HFF-Myc (cell line): ENCODE measurements at places on chromosomes 1 and 21.

DNA sequence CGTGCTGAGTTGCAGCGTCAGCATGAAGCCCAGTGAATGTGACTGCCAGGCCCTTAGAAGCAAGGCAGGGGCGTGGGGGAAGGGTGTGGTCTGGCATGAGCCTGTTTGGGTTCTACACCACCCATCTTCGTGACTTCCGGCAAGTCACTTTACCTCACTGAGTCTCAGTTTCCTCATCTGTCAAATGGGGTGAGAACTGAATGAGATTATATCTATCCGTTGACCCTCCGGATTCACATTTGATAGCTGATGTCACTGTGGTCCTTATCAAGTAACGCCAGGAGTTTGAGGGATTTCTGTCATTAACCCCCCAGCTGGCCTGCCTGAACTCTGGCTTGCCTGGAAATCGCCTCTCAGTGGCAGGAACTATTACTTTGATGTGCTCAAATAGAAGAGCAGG, 15.6 kb downstream of the MRPL37 start:
- no peak for DNase-seq

DNA sequence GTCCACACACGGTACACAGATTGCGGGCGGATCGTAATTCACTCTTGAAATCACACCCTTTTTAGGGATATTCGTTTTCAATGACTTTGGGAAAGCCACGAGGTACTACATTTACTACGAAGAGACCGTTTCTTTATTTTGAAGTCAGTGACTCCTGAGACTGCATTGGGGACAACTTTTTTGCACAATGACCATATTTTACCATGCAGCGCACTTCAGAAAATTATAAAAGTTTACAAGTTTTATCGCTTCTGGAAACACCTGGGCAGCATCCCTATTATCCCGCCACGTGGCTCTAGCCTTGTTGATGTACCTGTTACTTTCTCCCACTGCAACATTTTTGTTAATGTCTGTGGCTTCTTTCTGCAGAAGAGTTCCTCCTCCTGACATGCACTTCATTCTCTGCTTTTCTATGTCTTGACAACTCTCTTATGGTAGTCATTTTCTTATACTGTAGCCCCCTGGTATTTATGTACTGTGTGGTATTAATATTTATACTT, 1.3 kb upstream of the AKT3 start:
- no peak for DNase-seq

- DNase-seq: no peak
Observed at GRCh38 chr21:36701756-36702621, 3.1 kb downstream of the SIM2 start.

DNA sequence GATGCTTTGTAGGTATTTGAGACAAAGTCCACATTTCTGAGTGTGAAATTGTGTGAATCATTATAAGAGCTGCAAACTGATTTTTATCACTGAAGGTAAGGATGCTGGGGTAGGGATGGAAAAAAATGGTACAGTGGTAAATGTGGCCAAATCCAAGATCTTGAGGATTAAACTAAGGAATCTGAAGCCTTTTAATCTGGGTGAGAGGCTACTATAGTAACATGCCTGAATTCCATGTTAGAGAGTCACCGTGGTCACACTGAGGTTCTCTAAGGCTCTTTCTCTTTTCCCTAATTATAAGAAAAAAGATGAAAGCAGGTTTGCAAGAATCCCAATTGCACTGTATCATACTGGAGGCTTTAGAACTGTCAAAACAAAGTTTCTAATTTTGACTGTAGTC, 17.6 kb downstream of the PTGER3 start:
- no peak for DNase-seq

GRCh38 chr21:26840912-26841311, 4.3 kb downstream of the ADAMTS1 start:
- no peak for DNase-seq

DNA sequence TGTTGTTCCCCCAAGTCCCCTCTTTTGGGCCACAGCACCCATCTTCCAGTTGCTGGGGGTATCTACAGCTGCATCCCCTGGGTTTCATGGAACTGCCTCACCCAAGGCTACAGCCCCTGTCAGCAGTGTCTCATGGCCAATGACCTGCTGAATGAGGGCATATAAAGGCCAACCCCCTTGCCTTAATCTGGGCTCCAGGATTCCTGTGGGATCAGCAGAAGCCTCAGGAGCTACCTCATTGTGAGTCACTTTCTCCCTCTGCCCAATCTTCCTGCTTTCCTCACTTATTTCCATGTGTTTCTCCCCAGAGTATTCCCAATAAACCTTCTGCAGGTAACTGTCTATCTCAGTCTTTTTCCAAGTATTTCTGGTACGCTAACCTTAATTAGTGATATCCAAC, 37.3 kb upstream of the SYT14 start:
- DNase-seq: no peak

DNA sequence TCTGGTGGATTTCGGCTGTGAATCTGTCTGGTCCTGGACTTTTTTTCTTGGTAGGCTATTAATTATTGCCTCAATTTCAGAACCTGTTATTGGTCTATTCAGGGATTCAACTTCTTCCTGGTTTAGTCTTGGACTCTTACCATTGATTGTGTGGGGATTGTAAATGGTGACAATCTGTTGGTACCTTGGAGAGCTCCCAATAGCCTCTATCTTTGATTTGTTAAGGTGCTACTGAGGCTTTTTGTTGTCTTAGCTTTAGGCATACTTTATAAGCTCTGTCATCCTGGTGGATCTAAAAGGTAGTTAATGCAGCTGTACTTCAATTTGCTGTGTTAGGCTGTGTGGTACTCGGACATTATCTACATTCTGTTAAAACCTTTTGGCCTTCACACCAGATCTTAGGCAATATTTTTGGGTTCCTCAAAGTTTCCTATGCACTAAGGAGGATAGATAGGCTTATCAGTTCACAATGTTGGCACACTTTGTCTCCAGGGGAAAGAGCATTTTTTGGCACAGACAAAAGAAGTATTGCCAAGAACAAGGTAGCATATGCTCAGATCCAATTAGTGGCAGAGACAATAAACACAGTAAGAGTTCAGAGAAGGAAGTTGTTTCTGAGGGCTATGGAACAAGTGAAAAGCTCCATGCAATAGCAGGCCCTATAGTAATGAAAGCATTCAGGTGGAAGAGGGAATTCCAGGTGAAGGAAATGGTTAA, 230.4 kb downstream of the PDE4B start:
- DNase-seq: peak; percentile 5

DNA sequence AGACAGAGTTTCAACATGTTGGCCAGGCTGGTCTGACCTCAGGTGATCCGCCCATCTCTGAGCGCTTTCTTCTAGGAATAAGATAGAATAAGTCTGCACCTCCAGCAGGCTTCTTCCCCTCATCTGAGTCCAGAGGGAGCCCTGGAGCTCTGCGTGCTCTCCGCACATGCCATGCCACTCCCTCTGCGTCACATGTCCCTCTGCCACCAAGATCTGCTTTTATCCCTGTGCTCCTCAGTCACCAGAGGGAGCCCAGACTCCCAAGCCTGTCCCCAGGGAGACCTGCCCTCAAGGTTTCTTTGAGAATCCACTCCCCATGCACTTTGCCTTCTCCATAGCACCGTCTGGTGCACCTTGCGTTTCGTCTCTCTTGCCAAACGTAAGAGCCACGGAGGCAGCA, 213.0 kb downstream of the CAMTA1 start:
- DNase-seq: no peak

DNA sequence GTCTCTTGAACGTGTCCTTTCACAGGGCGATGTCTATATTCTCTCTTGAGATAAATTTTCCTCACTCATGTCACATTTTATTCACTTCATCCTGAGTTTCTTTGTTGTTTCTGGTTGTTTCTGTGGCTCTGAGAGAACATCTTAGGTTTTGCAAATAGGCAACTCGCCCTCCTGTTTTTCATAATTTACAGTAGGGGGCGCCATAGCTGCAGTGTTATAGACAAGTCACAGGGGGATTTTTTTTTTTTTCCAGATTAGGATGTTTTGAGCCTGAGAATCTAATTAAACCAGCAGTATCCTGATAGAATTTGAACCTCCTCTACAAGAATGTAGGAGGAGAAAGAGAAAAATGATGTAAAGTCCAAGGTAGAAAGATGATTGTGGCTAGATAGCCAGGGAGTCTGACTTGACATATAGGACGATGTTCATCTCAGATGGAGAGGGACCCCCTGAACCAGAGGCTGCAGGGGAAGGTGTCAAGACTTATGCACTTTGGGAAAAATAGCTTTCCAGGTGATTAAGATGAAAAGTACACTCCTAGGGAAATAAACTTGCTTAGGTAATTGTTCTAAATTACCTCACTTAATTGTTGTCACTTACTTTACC, 76.3 kb downstream of the ZP4 start:
- DNase-seq: no peak

- no peak for DNase-seq
Observed at GRCh38 chr1:244887281-244887680, 22.9 kb upstream of the HNRNPU start.

DNA sequence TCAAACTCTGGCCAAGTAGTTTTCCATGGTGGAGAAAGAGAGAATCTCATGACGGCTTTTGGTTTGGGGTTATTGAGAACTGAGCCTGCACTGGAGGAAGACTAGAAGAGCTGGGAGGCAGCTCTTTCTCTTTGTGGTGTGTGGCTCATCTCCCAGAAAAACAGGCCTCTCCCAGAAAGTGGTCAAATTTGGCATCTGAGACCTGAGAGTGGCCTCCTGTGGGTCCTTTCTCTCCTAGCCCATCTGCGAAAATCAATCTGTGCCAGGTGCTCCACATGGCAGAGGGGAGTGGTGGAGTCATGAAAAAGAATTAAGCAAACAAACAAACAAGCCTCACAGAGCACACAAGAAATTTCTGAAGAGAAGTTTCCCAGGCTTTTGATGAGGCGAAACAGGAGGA, 305.0 kb downstream of the ST6GALNAC3 start:
- no peak for DNase-seq
